ENCODE measurements at places on chromosomes 11 and 22.

DNA sequence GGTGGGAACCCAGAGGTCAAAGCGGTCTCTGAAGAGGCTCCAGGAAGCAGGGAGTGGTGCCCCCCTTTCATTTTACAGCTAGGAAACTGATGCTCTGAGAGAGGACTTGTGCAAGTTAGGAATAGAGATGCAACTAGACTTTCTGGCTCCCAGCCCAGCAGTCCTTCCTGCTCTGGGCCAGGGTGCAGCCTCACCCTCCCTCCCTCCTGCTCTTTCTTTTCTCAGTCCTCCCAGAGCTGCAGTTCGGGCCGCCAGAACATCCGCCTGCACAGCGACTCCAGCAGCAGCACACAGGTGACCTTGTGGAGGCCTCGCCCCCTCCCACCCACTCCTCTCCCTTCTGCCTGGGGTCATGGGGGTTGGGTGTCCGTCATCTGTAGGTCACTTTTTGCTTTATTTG, 51.5 kb downstream of the LHFPL7 start:
- peak; percentile 61 for DNase-seq

GRCh38 chr22:36317658-36318271, 64.8 kb downstream of the APOL1 start:
- no peak for DNase-seq

DNA sequence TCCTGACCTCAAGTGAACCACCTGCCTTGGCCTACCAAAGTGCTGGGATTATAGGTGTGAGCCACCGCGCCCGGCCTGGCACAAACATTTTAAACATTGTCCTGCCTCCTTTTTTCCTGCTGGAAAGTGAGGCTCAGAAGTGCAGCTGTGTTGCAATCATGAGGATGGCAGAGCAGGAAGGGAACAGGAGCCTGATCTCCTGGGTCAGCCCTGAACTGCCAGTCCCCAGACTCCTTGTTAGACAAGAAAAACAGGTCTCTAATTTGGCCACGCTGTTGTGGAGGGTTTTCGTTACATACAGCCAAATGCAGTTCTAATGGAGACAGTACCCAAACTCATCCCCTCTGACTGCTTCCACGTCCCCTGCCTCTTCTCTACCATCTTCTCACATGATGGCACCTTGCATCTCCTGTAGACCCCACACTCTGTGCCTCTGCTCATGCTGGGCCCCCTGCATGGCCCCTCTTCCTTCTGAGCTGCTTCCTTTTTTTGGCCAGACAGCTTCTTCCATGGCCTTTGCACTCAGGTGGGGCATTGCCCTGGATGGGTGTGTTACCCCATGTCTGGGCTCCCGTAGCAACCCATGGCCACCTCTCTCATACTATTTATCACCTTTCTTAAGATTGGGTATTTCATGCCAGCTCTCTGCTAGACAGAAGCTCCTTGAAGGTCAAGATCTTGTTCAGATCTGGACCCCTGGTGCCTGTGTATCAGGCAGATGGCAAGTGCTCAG, 227.1 kb downstream of the CEP164 start:
- DNase-seq = no peak

GRCh38 chr11:134125507-134125906, 56.6 kb downstream of the JAM3 start:
- no peak for DNase-seq

GRCh38 chr11:75374646-75375045, 23.2 kb upstream of the ARRB1 start:
- no peak for DNase-seq

DNA sequence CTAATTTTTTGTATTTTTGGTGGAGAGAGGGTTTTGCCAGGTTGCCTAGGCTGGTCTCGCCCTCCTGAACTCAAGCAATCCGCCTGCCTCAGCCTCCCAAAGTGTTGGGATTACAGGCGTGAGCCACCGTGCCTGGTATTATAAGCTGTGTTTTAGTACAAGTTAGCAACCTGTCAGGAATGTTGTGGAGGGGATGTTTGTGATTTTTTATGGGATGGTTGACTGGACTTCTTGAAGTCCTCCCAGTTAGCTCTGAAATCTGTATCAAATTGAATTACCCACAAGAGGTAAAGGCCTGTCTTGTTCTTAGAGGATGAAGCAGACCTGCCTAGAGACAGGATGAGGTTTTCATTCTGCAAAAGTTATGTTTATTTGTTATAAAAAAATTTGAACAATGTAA, 34.1 kb upstream of the IL18BP start:
- no peak for DNase-seq

- no peak for DNase-seq
Observed at GRCh38 chr22:33569559-33569958, 350.7 kb downstream of the LARGE1 start.

GRCh38 chr11:59262177-59262818, 49.6 kb upstream of the MPEG1 start:
- DNase-seq = no peak

DNA sequence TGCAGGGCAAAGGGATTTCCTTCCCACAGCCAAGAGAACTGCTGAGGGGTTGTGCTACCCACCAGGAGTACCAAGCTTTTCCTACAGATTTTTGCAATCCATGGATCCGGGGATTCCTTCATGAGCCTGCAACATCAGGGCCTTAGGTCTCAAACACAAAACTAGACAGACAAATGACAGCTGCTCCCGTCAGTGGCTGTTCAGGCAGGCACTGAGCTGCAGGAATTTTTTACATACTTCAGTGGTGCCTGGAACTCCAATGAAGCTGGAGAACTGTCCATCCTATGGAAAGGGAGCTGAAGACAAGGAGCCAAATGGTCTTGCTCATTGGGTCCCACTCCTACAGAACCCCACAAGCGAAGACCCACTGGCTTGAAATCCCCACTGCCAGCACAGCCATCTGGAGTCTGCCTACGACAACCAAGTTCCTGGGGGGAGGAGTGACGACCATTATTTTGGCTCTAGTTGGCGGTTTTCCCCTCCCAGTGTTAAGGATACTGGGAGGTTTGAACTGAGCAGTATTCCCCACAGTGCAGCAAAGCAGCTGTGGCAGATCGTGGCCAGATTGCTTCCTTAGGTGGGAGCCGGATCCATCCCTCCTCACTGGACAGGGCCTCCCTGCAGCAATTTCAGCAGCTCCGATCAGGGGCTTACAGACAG, 157.7 kb upstream of the TMEM45B start:
- no peak for DNase-seq

- no peak for DNase-seq
Observed at GRCh38 chr22:40919446-40919845, 31.7 kb upstream of the RBX1 start.

DNA sequence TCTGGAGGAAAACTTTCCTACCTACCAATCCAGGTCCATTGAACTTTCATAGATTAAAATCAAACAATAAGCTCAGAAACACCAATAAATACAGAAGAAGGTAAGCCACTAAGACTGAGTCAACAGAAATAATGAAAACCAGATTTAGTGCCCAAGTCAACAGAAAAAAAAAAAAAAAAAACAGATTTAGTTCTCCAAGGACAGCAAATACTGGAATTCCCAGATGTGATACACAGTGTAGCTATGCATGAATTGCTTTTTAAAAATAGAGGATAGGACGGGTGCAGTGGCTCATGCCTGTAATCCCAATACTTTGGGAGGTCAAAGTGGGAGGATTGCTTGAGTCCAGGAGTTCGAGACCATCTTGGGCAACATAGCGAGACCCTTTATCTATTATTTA, 15.7 kb downstream of the DMC1 start:
- no peak for DNase-seq

DNA sequence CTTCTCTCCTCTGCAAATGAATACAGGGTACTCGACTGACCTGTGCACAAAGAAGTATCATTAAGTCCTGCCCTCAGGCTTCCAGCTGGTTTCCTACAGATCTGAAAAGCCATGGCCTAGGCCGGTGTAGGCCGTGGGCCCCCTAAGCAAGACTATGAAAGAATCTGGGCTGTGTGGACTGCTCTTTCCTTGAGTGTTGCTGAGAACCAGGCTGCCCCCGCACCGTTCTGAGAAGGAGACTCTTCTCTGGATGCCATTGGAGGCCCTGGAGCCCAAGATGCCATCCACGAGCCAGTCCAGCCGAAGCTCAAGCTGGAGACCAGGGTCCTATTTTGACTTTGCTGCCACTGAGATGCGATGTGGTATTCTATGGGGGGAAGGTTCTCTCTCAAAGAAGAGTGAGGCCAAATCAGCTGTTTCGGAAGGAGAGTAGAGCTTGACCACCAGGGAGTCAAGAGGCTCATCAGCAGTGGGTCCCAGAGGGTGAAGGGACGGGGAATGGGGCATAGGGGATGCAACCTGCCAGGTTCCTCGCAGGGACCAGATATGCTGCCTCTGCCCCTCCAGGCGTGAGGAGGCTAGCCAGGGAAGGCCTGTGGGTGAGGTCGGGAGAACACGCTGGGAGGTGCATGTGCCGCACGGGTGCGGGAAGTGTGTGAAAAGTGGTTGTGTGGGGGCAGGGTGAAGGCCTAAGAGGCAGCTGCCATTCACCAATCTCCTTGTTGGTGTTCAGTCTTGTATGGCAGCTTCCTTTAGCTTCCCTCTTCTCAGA, 96.4 kb upstream of the B3GAT1 start:
- DNase-seq = no peak

- DNase-seq = no peak
Observed at GRCh38 chr11:67396587-67397389, 4.9 kb downstream of the PPP1CA start.

DNA sequence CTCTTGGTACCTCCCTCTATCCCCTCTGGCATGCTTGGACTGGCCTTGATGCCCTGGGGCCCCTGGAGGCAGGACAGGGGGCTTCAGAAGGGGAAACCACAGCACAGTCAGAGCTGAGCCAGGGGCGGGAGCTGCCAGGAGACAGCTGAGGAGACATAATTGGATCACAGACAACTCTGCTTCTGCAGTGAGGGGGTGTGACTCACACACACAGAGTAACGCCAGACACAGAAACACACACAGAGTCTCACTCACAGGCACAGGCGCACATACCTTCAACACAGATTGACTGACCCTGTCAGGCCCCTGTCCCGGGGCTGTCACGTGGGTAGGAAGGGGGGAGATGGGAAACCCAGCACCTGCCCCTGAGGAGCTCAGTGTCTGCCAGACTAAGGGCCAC, 20.6 kb downstream of the STARD10 start:
- no peak for DNase-seq

- DNase-seq = no peak
Observed at GRCh38 chr11:80241766-80242165, 800.9 kb upstream of the TENM4 start.

DNA sequence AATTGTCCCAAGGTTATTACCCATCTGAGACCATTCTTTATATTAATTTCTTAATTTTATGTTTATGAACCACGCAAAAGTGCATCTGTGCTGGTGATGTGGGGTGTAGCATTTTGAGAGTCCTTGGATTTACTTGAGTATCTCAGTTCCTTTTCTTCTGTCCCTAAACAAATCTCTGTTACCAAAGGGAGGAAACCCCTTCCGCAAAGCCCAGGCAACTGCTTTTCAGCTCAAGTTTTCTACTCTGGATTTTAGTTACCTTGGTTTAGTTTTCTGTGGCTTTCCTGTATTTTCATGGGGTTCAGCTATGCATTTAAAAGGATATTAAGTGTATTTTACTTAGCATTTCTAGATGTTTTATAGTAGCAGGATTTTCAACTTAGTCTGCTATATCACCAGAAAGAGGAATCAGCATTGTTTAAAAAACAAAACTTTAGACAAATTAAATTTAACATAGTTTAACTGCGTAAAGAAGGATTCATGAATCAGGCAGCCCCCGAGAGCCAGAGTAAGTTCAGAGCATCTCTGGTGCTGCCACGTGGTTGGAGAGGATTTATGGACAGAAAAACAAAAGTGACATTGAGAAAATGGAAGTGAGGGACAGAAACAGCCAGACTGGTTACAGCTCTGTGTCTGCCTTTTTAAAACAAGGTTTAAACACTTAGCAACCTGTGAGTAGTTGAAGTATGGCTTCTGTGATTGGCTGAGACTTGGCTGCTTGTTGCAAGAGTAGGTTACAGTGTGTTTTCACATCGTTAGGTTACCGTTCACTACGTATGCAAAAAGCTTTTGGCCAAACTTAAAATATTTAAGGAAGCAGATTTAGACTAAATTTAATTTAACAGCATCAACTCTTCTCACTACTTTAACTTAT, 9.6 kb downstream of the ADM start:
- peak; percentile 36 for DNase-seq

GRCh38 chr22:34688825-34689224, 377.1 kb upstream of the ISX start:
- DNase-seq = no peak

DNA sequence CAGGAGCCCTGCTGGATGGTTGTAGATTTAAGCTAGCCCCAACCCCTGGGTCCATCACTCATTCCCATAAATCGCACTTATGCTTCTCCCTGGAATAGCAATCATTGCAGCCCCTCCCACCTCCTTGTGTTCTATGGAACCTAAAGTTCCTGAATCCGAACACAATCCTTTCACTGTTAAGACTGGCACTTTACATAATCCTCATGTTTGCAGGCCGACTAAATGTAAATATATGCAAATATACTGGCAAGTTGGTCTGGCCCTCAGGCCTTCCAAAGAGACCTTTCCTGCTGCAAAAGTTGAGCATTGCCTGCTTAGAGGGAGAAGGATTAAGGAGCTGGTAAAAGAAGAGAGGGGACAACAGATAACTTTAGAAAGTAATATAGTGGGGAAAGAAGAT, 892.9 kb downstream of the OPCML start:
- no peak for DNase-seq

DNA sequence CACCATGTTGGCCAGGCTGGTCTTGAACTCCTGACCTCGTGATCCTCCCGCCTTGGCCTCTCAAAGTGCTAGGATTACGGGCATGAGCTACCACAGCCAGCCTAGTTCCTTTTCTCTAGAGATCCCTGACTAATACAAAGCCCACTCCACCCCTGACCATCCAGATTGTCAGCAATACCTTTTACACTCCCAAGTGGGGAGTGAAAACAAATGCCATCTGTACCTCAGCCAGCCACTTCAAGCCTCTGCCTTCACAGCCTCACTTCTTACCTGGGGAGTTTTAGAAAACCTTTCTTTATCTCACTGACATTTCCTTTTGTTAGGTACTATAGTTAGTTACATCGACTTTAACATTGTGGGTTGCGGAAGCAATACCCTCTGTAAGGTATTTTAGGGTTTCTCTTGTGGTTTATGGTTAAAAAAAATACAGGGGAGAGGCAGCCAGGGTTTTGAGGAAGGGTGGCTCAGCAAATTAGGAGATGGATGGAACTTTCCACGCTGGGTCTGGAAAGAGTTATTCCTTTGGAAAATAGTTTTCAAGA, 8.9 kb downstream of the TOM1 start:
- DNase-seq = no peak

- DNase-seq = no peak
Observed at GRCh38 chr22:38768036-38768435, 12.2 kb upstream of the SUN2 start.

- no peak for DNase-seq
Observed at GRCh38 chr11:131423688-131424087, 53.3 kb downstream of the NTM start.

- DNase-seq = peak; percentile 15
Observed at GRCh38 chr22:19848298-19849224, 6.1 kb downstream of the GNB1L start.

DNA sequence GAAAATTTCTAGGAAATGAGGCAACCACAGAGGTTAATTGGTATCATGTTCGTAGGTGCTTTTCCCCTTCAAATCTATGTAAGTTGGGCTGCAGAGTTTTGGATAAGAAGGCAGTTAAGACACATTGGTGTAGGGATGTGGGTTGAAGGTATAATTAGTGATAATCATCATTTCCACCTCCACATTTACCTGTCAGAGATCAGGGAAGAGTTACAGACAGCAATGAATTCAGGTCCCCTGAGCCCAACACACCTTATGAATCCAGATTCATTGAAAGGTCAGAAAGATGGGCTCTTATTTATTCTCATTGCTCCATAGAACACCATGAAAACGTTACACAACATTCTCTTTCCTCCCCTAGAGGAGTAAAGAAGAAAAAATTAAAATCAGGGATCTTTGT, 308.7 kb downstream of the C11orf87 start:
- DNase-seq = no peak
